CD4-positive, alpha-beta T cell (primary cell): ENCODE measurements at places on chromosomes 4 and X.
A peak's percentile ranks its signal among the peaks of the same experiment; 100 is the strongest.

- DNase-seq = no peak
These were observed 304.4 kb upstream of the SLIT2 start for GRCh38 chr4:19947349-19947748.

GRCh38 chr4:32574803-32575202, 1854.6 kb downstream of the PCDH7 start:
- no peak for DNase-seq

GRCh38 chr4:186852964-186853391, 129.3 kb upstream of the FAT1 start:
- DNase-seq = no peak

GRCh38 chrX:49291615-49292337, 11.7 kb upstream of the GAGE10 start:
- peak; percentile 57 for DNase-seq

GRCh38 chrX:68532831-68533533, 34.1 kb downstream of the YIPF6 start:
- no peak for DNase-seq

- no peak for DNase-seq
These were observed 248.4 kb upstream of the TTC29 start for GRCh38 chr4:147194114-147194513.

- DNase-seq = no peak
These were observed 472.0 kb downstream of the ARAP2 start for GRCh38 chr4:35772291-35772690.

DNA sequence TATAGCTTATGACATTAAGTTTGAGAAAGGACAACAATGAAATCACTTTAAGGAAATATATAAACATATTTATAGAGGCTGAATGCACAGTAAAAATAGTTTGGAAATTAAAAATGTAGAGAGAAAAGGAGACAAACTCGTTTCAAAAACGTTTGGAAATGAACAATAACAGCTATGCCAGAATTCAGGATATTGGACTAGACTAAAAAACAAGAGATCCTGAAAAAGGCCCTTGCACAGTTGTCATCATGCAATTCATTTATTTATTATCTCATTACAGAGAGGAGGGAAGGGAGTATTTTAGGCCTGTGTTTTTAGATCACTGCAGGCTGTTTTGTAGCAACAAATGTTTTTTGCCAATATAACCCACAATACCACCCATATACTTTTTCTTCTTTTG, 527.2 kb downstream of the ADGRL3 start:
- DNase-seq = no peak

DNA sequence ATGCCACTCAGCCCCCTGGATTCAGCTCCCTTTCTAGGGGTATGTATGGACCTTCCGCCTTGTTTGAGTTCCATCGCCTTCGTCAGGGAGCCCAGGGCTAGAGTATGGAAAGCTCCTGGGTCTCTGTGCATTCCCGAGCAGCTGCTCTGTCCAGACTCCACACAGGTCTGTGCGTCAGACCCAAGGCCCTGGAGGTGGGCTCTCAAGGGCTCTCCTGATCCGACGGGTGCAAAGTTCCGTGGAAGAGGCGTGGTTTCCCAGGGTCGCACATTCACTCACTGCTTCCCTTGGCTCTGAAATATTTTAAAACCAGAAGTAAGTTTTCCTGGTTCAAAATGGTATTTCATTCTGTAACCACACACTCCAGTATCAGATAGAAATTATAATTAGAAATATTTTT, 863.2 kb downstream of the TRIML1 start:
- DNase-seq = no peak

DNA sequence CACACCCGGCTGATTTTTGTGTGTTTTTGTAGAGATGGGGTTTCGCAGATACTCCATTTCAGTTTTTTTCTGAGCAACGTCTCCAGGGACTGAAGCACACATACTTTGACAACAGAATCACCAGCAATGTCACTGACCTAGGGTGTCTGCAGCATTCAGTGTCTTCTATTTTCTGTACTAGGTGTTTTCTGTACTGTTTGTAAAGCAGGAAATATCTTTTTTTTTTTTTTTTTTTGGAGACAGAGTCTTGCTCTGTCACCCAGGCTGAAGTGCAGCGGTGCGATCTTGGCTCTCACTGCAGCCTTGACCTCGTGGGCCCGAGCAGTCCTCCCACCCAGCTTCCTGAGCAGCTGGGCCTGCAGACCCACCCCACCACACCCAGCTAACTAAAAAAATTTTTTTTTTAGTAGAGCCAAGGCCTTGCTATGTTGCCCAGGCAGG, 8.9 kb downstream of the ADD1 start:
- peak; percentile 46 for DNase-seq

- no peak for DNase-seq
These were observed 353.9 kb downstream of the GPAT3 start for GRCh38 chr4:83889802-83890201.

GRCh38 chr4:128527351-128527750, 239.7 kb upstream of the PGRMC2 start:
- no peak for DNase-seq

DNA sequence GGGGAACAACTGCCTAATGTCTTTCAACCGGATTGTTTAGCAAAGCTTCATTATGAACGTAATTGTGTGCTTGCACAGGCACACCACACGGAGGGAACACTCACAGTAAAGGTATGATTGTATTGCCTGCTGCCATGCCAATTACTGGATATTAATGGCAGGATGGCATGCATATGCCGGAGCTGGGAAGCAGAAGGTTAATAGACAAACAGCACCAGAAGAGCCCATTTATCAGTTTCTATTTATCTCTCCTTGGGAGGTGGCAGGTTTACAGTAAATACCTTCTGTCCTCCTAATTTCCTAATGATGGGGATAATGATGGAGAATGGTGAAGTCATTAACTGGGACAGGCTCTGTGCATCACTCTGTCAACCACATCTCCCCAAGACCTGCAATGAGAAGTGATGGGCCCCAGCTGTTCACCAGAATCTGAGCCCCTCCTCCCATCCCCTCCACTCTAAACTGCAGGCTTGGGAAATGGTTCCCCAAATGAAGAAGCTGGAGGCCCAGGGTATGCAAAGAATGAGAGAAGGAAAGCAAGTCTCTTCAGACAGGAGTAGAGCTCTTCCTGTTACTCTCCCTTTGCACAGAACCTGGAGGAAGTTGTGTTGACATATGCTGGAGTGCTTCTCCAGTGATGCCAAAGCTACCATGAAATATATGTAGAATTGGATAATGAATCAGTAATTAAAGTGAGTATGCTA, 160.8 kb downstream of the NAA11 start:
- no peak for DNase-seq

DNA sequence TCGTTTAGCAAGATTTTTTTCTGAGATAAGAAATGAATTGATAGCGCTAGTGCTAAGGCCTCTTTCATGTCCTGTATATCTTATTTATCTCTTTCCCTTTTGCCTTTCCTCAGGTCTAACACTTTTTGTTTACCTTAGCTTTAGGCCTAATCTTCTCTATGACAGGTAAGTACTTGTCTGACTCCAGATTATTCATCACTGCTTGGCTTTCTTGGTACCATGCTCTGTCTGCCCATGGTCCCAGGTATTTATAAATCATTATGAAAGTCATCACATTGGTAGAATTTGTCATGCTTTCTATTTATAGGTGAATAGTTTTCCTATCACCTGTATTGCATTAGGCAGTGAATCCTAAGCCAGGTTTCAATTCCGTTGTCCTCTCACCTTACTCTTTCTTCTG, 99.5 kb upstream of the CTSO start:
- DNase-seq = no peak

DNA sequence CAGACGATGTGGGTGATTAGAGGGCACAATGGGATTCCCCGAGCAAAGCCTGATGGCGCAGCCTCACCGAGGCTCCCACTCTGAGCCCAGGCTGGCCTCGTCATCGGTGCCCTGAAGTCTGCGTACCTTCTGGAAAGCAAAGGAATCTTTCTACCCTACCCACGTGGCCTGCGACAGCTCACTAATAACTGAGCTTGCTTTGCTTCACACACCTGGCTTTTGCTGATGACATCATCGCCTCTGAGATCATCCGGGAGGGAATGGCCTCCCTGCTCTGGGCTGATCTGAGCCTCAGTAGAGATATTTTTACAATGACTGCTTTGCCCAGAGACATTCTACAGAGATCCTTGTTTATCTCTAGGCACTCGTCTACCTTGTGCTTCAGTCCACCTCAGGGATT, 45.4 kb upstream of the PDLIM3 start:
- no peak for DNase-seq

DNA sequence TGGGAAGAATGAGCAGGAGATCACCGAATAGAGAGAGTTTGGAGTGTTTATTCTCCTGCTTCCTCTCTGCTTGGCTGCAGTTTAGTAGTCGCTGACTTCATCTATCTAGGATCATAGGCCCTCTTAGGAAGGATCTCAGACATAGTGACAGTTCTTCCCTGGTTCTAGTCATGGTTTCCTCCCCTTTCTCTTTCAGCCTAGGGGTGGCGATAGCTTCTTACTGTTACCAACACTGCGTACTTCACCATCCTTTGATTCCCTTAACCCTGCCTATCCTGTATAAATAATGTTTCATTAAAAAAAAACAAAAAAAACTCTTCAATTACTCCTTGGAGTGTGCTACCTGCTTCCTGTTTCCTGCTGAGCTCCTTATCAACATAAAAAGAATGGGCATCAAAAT, 103.8 kb downstream of the DDX53 start:
- DNase-seq = no peak

GRCh38 chrX:18931972-18932371, 51.9 kb downstream of the PHKA2 start:
- no peak for DNase-seq

- DNase-seq = no peak
These were observed 61.3 kb upstream of the UGT8 start for GRCh38 chr4:114537352-114537751.
